Omental fat pad (tissue), 4 donors: ENCODE measurements at places on chromosomes 3 and 15. TPM values are rescaled to one million over a fixed set of nuclear protein-coding genes. Genes with fewer than 3 reads are reported as not detected.

The CD96 gene
- total RNA-seq: 4.1 TPM

The CFAP92 gene
- 2.2 TPM for total RNA-seq

The EBLN2 gene
- total RNA-seq: 9.0 TPM

The AHSG gene
- not detected for total RNA-seq

The CD86 gene
- 13.2 TPM for total RNA-seq

The LSAMP gene
- 1.9 TPM for total RNA-seq

The WWTR1 gene
- 57.4 TPM for total RNA-seq

The BNC1 gene
- total RNA-seq: 51.9 TPM

The ZPLD1 gene
- not detected for total RNA-seq

The TRIM42 gene
- total RNA-seq: not detected

The GOLGA8H gene
- 2.2 TPM for total RNA-seq

The BTBD1 gene
- 75.7 TPM for total RNA-seq

The CHRNA3 gene
- total RNA-seq: not detected

The USP19 gene
- 46.8 TPM for total RNA-seq

The CHRNA5 gene
- total RNA-seq: 0.63 TPM

The ARL6IP5 gene
- total RNA-seq: 189 TPM

The BBX gene
- total RNA-seq: 33.0 TPM

The ITIH3 gene
- total RNA-seq: 2.7 TPM

The ZBTB20 gene
- total RNA-seq: 71.3 TPM

The EOGT gene
- total RNA-seq: 47.9 TPM

The TMEM212 gene
- total RNA-seq: not detected

The STRIT1 gene
- not detected for total RNA-seq

The SAXO2 gene
- 0.19 TPM for total RNA-seq

The HESX1 gene
- total RNA-seq: 0.82 TPM

The CGNL1 gene
- 7.0 TPM for total RNA-seq

The LEKR1 gene
- total RNA-seq: 1.7 TPM

The RFTN1 gene
- 94.4 TPM for total RNA-seq

The FOXL2 gene
- total RNA-seq: not detected

The CPLX3 gene
- not detected for total RNA-seq

The CCDC33 gene
- total RNA-seq: not detected

The MUC4 gene
- not detected for total RNA-seq

The ARL6 gene
- total RNA-seq: 5.7 TPM

The SUSD5 gene
- total RNA-seq: 10.9 TPM
